ENCODE measurements at places on chromosomes 2 and 18. TPM values are rescaled to one million over a fixed set of nuclear protein-coding genes. Genes with fewer than 3 reads are reported as not detected.

DNA sequence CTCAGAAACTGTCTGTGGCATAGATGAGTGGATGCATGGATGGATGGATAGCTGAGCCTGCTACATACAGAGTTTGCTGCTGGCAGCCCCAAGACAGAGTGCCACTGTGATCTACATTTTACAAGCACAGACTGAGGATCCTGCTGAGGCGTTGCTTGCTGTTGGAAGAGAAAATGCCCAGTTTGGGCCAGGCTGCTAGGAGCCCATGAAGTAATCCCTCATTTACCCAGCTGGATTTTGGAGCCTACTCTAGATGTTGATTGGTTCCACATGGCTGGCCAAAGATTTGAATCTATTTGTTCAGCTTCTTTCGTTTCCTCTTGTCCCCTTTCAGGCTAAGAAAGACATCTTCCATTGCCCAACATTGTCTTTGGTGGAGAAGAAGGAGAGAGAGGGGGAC lies 261.3 kb downstream of the CLIP4 start:
- H3K27ac ChIP-seq, result no peak overlapping the region
- no peaks in the 10 kb centered on the region for H3K4me1 ChIP-seq
- DNase-seq, result no peak
- H3K27me3 ChIP-seq, result peaks cover 4% of the 10 kb centered on the region

The NOSTRIN gene
- not detected for total RNA-seq

GRCh38 chr18:32910694-32911296 lies 138.0 kb upstream of the KLHL14 start:
- H3K4me1 ChIP-seq, result peaks cover 7% of the 10 kb centered on the region
- no peaks in the 10 kb centered on the region for H3K36me3 ChIP-seq
- no peak overlapping the region for H3K4me3 ChIP-seq
- H3K27me3 ChIP-seq, result peaks cover 46% of the 10 kb centered on the region
- no peak for DNase-seq
- no peak overlapping the region for H3K27ac ChIP-seq

GRCh38 chr2:7886666-7887065 lies 795.2 kb upstream of the ID2 start:
- peaks cover 11% of the 10 kb centered on the region for H3K4me1 ChIP-seq
- DNase-seq, result peak; percentile 13
- H3K36me3 ChIP-seq, result no peaks in the 10 kb centered on the region
- H3K27me3 ChIP-seq, result no peaks in the 10 kb centered on the region
- no peak overlapping the region for H3K27ac ChIP-seq
- H3K4me3 ChIP-seq, result no peak overlapping the region

GRCh38 chr2:95062242-95063085 lies 37.0 kb downstream of the MAL start:
- H3K36me3 ChIP-seq, result no peaks in the 10 kb centered on the region
- DNase-seq, result no peak
- H3K27ac ChIP-seq, result no peak overlapping the region
- H3K4me1 ChIP-seq, result no peaks in the 10 kb centered on the region
- peaks cover 59% of the 10 kb centered on the region for H3K27me3 ChIP-seq
- no peak overlapping the region for H3K4me3 ChIP-seq

The SLC4A5 gene
- total RNA-seq, result 0.38 TPM

GRCh38 chr2:11996618-11997017 lies 250.2 kb downstream of the LPIN1 start:
- peaks cover 26% of the 10 kb centered on the region for H3K4me1 ChIP-seq
- no peak overlapping the region for H3K4me3 ChIP-seq
- no peaks in the 10 kb centered on the region for H3K27me3 ChIP-seq

DNA sequence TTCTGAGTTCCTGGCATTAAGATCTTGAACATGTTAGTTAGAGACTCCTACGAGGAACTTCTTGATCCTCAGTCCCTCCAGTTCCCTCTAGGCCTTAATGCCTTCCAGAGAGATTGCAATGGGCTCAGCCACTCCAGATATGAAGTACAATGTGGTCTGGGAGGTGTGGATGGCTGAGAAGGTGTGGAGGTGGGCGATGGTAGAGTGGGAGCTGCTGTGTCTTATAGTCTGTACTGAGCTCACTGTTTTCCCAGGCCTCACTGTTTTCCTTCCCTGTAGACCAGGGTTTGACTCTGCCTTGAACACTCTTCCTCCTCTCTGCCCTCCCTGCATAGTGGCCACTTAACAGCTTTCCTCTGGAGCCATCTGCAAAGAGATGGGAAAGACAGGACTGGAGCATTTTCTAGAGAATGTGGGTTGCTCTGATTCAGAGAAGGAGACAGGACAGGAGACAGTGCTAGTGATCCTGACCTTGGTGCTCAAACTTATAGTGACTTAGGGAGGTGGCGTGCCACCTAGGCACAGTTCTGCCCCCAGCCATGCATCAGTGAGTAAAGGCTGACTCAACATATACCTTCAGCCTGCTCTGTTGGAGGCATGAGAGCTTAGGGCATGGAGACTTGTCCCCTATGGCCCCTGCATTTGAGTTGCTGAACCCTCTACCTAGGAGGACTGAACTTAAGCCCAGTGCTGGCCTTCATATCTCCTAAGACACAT lies 129.7 kb downstream of the TDRD15 start:
- no peaks in the 10 kb centered on the region for H3K27me3 ChIP-seq
- H3K27ac ChIP-seq, result no peak overlapping the region
- H3K36me3 ChIP-seq, result no peaks in the 10 kb centered on the region

GRCh38 chr2:73822276-73822675 lies 6.5 kb upstream of the STAMBP start:
- DNase-seq, result no peak
- no peak overlapping the region for H3K4me3 ChIP-seq
- no peak overlapping the region for H3K27ac ChIP-seq

All from GM23248 (cell line).